ENCODE measurements at places on chromosomes 3 and 15.

GRCh38 chr3:147615035-147615434, 205.9 kb downstream of the ZIC1 start:
- no peak for DNase-seq

- no peak for DNase-seq
Observed at GRCh38 chr3:135155228-135155627, 360.2 kb downstream of the EPHB1 start.

DNA sequence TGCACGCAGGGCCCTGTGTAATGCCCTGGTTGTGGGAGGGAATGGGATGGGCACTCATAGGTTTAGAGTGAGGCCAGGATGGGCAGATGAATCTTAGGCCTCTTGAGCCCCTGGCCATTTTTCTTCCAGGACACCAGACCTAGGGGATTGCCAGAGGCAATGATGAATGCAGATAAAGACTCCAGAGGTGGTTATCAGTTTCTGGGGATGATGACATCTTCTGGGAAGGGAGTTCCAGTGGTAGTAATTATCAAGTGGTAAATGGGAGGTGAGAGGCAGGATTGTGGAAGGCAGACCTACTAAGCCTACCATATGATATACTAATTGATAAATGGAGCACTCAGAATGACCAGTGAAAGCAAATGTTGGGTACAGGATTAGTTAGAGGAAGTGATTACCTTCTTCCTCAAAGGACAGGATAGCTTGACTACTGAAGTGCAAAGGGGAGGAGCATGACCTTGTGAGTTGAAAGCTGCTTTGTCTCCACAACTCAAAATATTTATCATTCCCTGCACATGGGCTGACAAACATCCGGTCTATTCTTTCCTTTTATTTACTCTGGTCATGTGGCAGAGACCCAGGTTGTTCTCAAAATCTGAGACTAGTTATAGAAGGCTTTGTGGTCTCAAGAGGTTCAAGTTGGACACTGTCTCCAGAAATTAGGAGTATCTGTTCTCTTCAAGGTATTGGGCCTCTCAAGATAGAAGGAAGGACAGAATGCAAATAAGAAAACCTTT, 10.2 kb upstream of the MAPK6 start:
- DNase-seq = no peak

DNA sequence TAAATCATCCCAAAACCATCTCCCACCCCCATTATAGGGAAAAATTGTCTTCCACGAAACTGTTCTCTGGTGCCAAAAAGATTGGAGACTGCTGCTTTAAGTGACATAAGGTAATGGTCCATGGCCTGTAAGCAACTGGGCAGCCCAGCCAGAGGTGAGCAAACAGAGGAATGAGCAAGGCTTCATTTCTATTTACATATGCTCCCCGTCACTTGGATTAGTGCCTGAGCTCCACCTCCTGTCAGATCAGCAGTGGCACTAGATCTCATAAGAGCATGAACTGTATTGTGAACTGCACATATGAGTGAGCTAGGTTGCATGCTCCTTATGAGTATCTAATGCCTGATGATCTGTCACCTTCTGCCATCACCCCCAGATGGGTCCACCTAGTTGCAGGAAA, 1159.8 kb upstream of the ALCAM start:
- no peak for DNase-seq

DNA sequence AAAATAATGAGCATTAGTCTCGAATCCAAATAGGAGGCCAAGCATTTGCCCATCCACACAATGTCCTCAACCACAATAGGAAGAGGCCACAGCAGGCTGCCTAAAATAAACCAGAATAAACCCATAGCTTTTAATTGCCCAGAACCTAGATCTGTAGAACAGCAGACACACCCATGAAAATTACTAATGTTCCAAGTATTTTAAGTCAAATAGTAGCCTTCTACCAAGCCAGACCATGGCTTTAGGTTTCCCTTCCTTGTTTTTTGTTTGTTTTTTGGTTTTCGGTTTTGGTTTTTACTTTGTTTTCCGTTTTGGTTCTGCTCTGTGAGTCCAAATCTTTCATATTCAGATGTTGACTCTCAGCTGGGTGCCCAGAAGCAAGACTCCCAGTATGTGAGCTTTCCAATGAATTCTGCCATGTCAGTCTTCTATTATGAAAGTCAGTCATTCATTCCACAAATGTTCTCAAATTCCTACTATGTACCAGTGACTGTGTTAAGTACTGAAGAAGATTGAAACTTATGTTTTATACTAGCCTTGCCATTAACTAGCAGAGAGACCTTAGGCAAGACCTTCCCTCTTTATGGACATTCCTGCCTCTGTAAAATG, 57.8 kb upstream of the BOC start:
- no peak for DNase-seq

DNA sequence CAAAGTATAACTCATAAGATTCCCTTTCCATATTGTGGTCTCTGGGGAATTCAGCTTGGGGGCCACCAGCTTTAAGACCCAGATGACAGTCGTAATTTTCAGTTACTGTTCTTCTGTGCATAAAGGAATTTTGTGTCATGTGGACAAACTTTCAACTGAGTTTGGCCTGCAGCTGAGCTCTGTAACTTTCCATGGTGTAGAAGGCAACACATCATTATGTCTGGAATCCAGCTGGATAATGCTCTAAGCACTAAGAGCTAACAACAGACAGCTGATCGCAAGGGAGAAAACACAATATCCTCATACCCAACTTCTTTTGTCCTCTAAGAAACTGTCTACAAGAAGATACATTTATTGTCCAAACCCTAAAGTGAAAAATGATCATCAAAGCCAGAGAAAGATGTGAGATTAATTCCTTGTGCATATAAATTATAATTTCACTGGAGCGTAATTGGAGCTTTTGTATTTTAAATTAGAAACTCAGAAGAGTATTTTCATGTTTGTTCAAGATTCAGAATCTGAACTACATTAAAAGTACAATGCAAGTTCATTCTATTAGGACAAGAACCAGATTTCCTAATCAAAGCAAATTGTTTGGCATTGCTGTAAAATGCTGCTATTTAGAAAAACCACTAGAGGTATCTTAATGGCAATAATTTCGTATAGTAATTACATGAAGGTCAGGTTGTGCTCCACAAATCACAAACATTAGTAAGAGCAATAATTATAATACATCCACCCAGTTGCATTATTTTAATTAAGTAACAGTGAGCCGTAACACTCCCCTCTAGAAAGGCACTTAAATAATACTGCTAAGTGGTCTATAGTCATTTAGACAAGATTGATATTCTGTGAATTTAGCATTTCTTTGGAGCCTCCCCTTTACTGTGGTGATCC, 218.8 kb downstream of the ATP8B4 start:
- no peak for DNase-seq

DNA sequence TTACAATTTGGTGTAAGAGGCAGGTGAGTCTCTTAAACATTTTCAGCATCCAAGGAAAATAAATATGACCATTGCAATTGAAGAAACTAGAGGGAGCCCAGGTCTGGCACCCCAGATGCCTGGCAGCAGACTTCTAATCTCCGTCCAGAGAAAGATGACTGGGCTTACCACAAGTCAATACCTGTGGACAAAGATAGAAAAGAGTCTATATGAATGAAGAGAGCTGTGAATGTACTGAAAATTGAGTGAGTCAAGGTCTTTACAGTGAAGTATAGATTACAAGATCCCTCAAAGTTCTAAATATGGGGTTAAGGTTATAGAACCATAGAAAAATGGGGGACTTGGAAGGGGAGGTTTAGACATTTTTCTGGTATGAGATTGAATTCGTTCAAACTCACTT, 827.4 kb upstream of the NR2F2 start:
- no peak for DNase-seq

DNA sequence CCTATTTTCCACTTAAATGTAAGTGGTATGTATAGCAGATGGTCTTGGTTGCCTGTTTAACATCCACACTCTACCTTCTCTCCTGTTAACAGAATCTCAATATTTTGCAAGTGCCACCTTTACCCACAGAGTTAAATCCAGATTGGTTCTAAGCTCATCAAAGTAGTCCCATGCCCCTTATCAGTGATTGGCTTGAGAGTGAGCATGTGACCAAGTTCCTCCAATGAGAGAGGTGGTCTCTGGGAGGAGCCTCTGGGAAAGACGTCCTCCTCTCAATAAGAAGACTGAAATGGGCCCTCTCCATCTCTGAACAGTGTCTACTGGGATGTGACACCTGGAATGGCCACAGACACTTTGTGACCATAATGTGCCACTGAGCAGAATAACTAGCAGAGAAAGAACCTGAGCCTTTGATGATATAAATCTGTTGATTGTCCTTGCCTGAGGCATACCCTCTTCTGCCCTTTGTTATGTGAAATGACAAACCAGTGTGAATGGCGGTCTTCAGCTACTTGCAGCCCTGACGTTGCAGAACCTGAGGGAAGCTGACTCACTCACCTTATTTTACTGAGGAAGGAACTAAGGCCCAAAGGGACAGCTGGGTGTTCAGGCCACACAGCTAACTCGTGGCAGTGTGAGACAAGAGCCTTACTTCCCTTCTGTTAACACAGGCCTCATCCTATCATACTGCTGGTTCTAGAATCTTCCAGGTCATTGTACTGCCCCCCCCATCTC, 42.4 kb upstream of the LARS2 start:
- no peak for DNase-seq

DNA sequence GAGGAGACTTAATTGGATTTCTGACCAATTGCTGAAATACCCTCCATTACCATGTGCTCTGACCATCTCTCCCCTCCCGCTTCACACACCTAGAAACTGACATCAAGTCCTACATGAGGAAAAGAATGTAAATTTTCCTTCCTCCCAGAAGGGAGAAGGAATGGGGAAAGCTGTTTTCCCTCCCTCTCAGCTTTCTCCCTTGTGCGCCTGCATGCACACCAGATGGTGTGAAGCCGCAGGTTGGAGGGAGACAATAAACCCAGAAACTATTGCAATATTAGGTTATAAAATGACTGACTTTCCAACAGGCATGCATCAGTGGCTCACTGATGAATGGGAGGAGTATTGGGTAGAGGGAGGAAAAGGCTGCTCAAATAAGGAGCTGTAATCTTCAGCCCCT, 50.9 kb downstream of the MB21D2 start:
- DNase-seq = no peak

GRCh38 chr3:120496278-120497002, 45.6 kb upstream of the FSTL1 start:
- no peak for DNase-seq

GRCh38 chr15:40443846-40444245, 3.1 kb downstream of the BAHD1 start:
- DNase-seq = no peak

DNA sequence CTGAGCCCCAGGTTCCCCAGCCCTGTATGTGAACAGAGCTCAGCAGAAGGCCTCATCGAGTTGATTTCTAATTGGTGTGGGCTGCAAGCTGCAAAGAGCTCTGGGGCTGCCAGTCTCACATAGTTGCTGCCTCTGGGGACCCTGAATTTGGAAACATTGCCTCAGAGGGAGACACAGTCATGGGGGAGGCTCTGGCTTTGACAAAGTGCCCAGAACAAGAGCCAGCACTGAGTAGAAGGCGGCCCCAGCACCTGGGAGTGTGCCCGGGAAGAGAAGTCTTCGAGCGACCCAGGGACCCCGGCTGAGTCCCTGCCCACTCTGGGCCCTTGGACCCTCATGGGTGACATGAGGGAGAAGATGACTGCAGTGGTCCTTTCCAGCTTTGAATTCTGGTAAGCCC, 7.3 kb downstream of the NTRK3 start:
- DNase-seq = no peak

- DNase-seq = no peak
Observed at GRCh38 chr15:59260090-59260489, 53.4 kb downstream of the LDHAL6B start.

DNA sequence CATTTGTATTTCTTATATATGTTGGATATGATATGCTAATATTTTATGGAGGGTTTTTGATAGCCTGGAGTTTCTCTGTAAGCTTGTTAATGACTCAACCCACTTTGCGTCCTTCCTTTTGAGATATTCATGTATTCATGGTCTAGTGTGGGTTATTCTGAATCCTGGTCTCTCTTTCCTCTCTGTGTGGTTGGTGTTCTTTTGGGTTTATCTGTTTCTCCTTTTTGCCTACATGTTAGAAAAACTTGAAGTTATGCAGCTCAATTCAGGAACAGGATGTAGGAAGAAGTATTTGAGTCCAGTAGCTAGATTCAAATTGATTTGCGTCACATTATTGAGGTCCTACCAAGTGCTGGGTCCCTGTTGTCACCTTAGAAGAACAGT, 28.1 kb downstream of the CMTM7 start:
- no peak for DNase-seq

DNA sequence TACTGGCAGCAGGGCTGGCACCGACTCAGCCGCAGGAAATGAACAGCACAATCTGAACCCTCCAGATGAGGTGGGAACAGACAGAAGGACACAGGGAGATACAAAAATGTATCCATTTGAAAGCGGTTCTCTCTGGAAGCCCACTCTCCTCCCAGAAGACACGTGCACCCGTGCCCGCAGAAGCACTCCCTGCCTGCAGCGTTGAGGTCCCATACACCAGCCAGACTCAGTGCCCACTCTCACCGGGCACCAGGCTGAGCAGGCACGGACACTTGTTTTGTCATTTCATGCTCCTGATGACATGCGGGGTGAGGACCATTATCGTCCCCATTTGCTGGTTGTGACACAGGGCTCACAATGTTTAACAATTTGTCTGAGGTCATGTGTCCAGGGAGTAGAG, 297.4 kb upstream of the TLE3 start:
- DNase-seq = no peak

- no peak for DNase-seq
Observed at GRCh38 chr3:145776782-145777408, 384.1 kb downstream of the PLOD2 start.

DNA sequence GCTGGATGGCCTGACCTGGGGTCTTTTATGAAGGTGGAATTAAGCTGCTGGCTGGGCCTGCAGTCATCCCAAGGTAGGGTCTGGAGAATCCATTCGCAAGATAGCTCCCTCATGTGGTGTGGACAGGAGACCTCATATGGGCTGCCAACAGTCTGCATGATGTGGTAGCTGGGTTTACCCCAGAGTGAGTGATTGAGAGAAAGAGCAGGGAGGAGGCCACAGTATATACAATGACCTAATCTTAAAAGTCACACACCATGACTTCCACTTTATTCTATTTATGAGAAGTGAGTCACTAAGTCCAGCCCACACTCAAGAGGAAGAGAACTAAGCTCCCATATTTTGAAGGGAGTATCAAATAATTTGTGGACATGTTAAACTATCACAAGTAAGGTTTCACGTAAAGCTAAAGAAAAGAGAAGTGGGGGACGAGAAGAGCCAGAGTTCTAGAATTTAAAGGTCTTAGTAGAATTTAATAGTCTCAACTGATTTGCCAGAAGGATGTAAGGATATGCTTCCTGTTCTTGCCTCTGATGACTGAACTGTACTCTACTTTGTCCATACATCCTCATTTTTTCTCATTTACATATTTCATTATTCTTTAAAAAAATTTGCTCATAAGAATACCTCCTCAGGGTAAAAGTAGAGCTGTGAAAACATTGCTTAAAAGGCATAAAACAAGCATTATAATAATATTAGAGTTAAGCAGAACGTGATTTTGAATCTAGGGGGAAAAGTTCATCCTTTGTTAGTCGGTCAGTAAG, 184.4 kb downstream of the PEX5L start:
- DNase-seq = no peak

DNA sequence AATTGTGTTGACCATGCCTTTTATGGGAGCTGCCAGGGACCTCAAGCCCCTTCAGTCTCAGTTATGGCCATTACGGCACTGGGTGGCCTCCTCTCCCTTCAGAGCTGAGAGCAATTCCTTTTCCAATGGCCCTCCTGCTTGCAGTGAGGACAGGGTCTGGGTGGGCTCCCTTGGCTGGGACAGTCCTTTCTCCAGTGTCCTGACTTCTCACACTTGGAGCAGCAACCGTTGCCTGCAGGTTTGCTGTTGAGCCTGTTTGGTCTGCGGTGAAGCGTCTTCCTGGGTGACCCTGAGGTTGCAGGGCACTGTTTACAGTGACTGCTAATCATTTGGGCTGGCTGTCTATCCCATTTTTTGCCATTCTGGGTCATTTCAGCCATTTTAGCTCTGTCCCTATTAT, 3.5 kb upstream of the CCDC80 start:
- no peak for DNase-seq

Measured in activated naive CD4-positive, alpha-beta T cell (primary cell).